PC-3 (cell line): ENCODE measurements at places on chromosomes 2 and 18. TPM values are rescaled to one million over a fixed set of nuclear protein-coding genes. Genes with fewer than 3 reads are reported as not detected.

The APLF gene
- total RNA-seq = 0.69 and 2.4 TPM in 2 replicates

The CHRND gene
- total RNA-seq = not detected in 2 replicates

The CABYR gene
- total RNA-seq = 5.4 and 5.6 TPM in 2 replicates

The SKA1 gene
- 11.6 and 17.2 TPM in 2 replicates for total RNA-seq

The SLC9A4 gene
- 0.04 TPM in 1 of 2 replicates, not detected in the other for total RNA-seq

- DNase-seq = no peak
Measured at GRCh38 chr2:202909394-202910192, 1.9 kb downstream of the WDR12 start.

DNA sequence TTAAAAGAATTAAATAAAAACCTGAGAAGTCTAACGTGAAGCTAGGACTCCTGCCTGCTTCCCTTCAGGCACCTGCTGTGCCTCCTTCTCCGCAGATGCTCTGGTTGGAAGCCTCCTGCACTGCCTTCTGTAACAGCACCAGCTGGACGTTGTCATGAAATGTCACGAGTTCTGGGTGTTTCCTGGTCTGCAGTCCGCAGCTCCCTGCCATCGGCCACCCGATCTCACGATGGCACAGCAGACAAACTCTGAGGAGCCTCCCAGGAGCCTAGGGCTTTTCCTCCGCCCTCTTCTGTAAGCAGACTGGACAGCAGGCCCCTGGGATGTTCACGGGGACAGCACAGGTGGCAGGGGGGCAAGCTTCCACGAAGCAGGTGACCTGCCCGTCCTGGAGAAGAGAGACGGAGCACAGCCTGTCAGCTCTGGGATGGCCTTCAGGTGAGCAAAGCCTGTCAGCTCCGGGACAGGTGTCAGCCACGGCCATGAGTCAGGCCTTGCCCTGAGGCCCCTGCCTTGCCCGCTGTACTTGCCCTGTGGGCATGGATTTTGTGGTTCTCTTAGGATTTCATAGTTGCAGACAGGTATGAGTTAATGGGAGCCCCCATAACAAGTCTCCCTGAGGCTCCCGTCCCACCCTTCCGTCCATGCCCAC is 110.3 kb downstream of the PXDN start:
- DNase-seq = peak; percentile 68

DNA sequence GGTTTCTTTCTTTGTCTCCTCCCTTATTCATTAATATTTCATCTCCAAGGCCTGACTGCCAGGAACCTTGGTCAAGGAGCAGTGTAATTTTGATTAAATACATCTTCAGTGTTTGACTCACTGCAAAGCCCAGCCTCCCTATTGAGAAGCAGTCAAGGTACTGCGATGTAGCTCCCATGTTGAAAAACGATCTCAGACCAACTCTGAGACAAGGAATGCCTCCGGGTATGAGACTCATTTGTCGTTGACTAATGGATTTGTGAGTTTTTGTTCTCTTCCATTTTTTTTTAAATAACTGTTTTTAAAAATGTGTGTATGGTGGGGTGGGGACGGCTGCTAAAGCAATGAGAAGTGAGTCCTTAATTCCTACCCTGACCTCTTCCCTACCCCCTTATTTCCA is 361.6 kb downstream of the SOX11 start:
- DNase-seq = no peak

DNA sequence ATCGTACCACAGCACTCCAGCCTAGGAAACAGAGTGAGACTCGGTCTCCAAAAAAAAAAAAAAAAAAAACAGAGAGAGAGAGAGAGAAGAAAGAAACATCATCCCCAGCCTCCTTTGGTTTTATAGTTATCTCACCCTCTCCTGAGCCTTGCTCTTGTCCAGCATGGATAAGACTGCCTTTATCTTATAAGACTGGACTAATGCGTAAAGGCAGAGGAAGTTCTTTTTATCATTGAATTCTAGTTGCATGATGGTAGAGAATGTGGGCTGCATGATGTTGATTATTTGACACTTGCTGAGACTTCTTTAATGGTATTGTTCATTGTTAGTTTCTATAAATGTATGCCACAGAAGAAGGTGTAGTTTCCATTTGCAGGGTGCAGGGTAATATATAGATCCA is 124.4 kb downstream of the ZBTB7C start:
- no peak for DNase-seq

GRCh38 chr18:30343090-30343489 is 699.5 kb downstream of the DSC3 start:
- no peak for DNase-seq

DNA sequence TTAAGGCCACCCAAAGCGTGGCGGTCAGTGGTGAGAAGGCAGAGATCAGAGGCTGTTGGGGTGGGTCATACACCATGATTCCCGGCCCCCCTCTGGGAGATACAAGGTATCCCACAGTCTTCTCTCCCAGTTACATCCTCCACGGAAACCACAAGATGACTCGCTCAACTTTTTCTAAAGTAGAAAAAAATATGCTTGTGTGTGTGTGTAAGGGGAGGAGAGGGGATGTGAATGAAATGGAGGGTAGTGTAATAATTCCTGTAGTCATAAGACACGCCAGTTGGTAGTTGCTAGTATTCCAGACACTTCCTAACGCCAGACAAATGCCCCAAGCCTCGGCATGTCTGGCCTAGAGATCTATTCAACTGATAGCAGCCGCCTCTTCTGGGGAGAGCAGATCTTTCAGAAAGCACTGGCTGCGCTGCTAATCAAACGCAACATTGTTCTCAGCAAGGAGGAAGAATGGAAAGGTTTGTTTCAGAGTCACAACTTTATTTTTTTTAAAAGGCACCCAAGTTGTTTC is 143.5 kb downstream of the TGIF1 start:
- peak; percentile 57 for DNase-seq

DNA sequence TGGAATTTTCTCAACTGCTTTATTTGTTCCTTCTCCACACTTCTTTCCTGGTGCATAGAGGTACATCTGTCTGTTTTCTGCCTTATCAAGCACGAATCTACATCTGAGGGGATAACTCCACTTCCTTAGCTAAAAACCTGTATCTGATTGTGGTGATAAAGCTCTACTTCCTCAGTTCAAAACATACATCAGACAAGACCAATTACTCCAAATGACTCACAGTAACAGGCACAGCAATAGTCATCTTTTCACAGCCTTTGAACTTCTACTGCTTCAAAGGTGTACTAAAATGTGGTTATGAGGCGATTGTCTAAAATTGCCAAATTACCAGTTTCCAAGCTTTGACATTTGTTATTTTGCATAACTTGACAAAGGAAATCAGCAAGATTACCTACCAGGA is 803.6 kb upstream of the ZEB2 start:
- DNase-seq = peak; percentile 62

DNA sequence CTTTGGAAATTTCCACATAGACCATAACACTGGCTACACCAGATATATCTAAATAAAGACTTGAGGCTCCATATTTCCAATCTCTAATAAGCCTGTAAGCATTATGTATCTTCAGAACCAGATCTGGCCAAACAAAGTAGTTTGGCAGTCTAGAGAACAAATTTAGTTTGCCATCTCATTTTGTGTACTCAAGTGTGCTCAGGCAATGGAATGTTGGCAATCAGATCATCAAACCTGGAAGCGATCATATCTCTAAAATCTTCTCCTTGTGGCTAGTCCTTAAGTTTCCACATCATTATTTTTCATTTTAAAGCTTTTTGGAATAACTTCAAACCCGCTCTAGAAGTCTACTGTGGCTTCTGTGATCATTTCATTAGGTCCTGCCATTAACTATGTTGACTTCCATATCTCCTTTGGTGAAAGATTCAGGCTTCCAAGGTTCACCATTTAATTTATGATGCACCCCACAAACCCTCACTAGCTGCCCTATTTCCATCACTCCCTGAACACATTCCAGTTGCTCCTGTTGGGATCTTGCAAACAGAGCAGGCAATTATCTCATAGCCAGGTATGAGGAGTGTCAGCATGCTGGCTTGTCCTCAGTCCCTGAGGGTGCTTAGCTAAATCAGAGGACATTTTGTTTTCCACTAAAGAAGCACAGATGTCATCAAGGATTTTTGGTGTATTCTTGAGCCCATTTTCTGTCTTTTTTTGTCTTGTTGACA is 46.2 kb downstream of the WDR75 start:
- peak; percentile 21 for DNase-seq

DNA sequence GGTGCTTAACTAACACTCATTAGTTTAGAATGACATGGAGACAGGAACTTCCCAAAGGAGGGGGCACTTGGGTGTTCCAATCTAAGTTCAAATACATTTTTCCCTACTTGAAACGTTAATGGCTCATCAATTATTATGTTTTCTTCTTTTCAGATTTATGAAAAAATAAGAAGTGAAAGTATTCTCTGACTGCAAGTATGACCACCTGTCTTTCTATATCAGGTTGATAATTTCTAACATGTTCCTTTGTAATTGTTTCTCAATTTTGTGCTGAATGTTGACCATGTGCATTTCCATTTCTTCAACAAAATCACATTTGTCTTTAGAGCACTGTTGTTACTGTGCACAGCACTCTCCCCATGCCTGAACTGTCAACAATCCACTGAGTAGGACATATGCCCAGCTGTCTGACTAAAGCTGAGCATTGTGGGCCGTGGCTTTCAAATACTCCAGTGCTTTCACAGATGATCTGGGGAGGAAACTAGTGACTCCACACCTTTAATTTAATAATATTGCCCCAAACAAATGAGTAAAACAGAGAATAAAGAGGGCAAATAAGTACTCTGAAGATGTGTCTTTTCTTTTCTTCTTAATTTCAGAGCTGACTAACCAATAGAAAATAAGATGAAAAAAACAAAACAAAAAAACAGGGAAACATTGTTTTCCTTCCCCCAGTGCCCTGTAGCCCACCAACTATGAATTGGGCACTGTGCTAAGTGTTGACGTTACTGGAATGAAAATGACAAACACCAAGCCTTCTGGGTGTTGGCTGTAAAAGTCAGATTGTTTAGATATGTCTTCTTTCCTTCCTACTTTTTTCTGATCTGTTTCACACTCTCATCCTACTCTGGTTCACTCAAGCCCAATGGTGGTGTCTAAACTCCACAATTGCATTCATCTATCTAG is 16.0 kb downstream of the LANCL1 start:
- DNase-seq = no peak

DNA sequence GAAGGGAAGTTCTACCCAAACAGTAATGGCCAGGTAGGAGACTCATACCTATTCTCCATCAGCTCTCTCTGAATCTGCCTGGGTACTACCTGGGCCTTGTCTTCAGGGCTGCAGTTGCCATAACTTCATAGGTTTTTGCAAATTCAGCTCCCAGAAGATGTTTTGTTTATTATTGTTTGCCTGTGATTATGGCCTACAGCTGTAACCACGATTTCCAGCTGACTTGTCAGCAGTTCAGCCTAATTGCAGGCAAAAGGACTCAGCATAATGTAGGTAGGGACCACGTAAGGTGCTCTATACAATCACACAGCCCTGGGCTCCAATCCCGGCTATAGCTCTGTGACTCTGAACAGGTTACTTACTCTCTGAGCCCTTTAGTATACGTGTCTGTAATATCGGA is 187.0 kb upstream of the FN1 start:
- no peak for DNase-seq

DNA sequence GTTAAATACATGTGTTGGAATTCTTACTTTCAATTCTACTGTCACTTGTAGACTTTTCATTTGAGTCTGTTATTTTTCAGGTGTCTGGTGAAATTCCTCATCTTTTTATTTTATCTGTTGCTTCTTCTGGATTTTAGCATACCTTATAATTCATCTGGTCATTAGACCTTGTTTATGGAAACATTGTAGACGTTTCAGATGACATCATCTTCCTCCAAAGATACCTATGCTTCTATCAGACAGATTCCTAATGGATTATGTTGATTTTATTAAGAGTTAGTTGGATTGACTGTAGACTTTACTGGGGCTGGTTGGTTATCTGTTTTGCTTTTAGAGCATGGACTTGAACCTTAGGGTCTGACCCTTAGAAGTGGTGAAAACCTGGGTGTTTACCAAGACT is 15.3 kb upstream of the MFSD2B start:
- DNase-seq = no peak

- DNase-seq = no peak
Measured at GRCh38 chr2:158815658-158816057, 20.5 kb downstream of the DAPL1 start.

DNA sequence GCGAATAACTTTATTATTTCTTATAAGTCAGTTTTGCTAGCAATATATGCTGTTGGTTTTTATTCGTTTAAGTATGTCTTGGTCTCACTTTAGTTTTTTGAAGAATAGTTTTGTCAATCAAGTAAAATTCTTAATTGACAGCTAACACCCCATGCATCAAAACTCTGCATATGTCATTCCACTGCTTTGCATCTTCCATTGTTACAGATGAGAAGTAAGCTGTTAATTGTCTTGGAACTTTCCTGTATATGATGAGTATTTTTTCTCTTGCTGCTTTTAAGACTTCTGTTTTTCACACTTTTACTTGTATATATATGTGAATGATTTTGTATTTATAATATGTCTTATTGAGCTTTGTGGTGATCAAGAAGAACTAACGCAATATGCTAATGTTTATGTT is 1048.4 kb downstream of the CNTNAP5 start:
- no peak for DNase-seq

DNA sequence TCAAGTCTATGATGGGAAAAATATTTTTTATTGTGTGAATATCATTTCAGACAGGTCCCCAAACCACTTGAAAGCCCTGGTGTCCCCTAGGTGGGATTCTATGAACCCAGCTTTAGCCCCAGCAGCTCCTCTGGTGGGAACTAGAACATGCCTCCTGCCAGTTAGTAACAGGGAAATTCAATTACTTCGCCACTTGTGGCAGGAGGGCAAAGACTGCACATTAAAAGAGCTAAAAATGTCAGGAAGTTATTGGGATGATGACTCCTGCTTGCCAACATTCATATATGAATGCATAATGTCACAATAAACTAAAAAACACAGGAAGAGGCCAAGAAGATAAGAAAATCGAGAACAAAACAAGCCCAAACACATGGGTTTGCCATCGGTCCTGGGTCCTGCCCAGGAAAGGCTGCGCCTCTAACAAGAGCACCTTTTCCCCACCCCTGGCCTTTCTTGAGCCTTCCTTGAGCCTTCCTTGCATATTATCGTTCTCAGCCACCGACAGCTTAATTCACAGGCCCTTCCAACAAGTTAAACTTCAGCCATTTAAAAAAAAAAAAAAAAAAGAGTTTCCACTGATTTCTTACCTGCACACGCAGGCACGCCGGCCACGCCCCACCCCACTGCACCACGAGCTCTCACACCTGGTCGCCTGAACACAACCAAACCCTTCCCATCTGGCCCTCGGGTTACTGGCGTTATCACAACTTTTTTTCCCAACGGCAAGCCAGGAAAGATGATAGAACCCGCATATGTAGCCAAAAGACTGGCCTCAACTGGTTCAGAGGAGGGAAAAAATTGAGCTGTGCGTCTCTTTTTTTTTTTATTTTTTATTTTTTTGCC is 23.4 kb downstream of the BCL11A start:
- DNase-seq = no peak
